ENCODE measurements at places on chromosomes 13 and 19.

GRCh38 chr19:16394681-16395375, 70.2 kb downstream of the KLF2 start:
- DNase-seq, result no peak

- no peak for DNase-seq
Measured at GRCh38 chr13:107834281-107834680, 381.1 kb downstream of the LIG4 start.

- DNase-seq, result peak; percentile 94
Measured at GRCh38 chr19:12092065-12092867, 27.7 kb downstream of the ZNF844 start.

- no peak for DNase-seq
Measured at GRCh38 chr19:12015015-12015752, 20.3 kb downstream of the ZNF433 start.

Measured in adipocyte (in vitro differentiated cells).